Fibroblast of villous mesenchyme (primary cell): ENCODE measurements at places on chromosomes 11 and 22.
A peak's percentile ranks its signal among the peaks of the same experiment; 100 is the strongest.

GRCh38 chr22:27344546-27344945 lies 457.0 kb downstream of the MN1 start:
- no peak for DNase-seq

DNA sequence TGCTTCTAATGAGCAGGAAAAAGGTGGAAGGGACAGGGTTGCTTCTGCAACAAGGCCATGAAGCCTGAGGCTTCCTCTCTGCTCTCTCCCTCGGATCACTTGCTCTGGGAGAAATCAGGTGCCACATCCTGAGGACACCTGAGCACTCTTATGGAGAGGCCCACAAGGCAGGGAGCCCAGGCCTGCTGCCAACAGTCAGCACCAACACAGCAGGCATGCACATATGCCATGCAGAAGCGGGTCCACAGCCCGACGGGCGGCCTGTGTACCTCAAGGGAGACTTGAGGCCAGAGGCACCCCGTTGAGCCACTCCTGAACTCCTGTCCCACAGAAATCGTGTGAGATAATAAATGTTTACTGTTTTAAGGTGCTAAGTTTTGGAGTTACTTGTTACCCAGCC lies 9.5 kb downstream of the TTLL12 start:
- no peak for DNase-seq

DNA sequence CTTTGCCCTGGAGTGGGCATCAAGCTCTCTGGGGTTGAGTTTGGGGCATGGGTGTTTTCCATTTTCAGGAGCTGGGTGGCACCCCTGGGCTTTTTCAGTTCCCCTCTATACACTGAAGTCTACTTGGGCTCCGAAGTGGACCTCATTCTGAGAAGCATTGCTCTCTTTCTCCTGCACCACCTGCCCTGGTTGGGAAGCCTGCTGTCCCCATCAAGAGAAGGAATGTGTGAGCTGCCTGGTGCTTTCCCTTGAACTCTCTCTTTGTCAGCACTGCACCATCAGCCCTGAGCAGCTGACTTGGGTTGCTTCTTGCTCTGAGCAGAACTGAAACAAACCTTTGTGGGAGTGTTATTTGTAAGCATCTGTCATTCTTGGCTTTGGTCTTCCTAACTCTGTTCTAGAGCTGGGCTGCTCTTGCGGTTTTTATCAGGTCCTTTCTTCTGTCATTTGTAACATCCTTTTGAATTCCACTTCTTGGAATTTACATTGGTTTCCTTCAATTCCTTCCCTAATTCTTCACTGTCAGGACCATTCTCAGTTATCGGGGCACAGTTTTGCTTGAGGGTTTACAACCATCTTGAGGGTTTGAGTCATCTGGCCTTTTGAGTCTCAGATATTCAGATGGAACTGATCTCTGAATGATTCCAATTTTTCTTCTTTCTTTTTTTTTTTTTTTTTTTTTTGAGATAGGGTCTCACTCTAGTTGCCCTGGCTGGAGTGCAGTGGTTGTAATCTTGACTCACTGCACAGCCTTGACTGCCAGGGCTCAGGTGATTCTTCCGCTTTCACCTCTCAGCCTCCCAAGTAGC lies 20.5 kb downstream of the UBE2L3 start:
- DNase-seq: peak; percentile 66

DNA sequence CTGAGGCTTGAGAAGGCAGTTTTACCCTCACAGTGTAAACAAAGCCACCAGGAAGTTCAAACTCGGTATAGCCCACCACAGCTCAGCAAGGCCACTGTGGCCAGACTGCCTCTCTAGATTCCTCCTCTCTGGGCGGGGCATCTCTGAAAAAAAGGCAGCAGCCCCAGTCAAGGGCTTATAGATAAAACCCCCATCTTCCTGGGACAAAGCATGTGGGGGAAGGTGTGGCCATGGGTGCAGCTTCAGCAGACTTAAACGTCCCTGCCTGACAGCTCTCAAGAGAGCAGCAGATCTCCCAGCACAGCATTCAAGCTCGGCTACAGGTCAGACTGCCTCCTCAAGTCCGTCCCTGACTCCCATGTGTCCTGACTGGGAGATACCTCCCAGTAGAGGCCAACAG lies 69.7 kb downstream of the TTC28 start:
- no peak for DNase-seq

DNA sequence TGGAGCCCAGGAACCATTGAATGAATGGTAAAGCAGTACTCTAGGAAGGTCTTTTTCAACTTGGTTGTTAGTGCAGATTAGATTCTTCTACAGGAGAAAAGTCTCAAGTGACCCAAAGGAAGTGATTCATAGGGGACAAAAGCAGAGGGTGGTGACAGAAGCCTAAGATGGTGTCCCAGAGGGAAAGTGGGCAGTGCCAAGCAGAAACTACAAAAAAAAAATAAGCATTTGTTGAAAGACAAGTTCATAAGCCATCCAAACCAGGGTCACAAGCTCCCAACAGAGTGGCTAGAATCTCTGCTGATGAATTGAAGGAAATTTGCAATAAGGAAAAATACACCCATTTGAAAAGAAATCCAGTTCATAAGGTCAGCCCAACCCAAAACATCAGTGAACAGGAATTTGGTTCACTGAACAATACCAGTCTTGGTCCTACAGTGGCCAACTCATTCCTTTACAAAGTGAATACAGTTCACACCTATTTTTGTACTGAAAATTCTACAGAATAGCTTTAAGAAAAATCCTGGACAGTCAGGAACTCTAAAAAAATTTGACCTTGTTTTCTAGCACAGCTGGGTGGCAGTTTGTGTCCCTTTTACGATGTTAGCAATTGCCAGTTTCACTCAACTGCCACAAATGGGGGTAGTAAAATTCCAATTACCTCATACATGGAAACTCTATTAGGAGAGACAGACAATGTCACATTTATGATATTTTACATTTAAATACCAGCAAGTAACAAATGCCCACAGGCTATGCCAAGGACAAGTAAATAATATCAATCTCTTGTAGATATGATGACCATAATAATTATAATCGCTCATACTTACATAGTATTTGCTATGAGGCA lies 21.6 kb upstream of the NUP160 start:
- DNase-seq: no peak

GRCh38 chr11:67439321-67440228 lies 2.1 kb upstream of the PTPRCAP start:
- DNase-seq: no peak

DNA sequence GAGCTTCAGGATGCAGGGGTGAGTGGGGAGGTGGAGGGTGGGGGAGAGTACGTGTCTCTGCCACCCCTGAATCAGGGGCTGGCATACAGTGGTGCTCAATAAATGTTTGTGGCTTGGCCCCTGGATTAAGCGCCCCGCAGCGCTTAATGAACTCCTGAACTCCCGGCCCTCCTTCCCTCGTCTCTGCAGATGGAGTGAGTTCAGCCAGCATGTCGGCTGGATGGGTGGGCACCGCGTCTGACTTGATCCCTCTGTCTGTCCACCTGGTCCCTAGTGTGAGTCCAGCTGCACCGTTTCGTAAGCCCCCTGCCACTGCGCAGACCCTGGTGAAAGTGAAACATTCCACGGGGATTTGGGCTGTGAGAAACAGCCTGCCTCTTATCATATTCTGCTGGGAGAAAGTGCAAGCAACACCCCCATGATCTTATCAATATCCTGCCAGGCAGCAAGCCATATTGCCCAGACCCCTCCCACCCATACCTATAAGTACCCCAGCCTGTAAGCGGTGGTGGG lies 12.0 kb upstream of the MRGPRD start:
- no peak for DNase-seq

DNA sequence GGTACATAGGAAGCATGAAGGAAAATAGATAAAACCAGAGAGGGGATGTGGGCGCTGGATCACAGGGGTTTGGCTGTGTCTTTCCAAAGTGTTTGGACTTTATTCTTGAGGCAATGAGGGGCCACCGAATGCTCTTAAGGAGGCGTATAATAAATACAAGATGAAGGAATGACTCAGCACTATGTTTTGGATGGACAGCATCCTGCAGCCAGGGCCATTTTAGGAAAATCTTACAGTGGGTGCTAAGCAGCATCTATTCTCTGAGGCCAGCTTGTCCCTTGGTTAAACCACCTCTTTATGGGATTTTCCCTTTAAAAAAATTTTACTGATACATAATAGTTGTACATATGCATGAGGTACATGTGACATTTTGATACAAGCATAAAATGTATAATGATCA lies 4.3 kb upstream of the LDHA start:
- no peak for DNase-seq

DNA sequence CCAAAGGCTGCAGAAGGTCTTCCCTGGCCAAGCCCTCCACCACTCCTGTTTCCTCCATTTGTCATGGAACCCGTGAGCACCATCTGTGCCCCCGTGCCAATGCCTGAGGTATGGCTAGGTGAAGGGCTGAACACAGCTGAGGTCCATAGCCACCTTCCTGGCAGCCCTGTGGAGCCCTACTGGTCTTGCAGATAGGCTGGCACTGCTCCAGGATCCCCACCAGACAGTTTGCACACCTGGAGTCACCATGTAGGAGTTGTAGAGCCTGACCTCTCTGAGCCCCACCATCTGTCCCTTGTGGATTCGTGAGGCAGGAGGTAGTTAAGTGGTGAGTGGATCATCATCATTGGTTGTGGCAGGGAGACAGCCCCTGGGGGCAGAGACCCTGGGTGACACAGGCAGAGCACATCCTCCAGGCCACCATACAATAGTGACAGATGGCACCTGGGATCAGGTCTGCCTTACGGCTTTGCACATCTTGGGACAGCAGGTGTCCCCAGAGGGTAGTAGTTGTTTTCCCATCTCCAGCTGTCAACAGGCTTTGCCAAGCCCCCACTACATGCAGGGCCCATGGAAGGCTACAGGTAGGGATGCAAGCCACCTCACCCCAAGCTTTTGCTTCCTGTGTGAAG lies 52.5 kb upstream of the SUSD2 start:
- DNase-seq: no peak

- no peak for DNase-seq
These were observed 18.2 kb downstream of the EPS8L2 start for GRCh38 chr11:724049-724777.

DNA sequence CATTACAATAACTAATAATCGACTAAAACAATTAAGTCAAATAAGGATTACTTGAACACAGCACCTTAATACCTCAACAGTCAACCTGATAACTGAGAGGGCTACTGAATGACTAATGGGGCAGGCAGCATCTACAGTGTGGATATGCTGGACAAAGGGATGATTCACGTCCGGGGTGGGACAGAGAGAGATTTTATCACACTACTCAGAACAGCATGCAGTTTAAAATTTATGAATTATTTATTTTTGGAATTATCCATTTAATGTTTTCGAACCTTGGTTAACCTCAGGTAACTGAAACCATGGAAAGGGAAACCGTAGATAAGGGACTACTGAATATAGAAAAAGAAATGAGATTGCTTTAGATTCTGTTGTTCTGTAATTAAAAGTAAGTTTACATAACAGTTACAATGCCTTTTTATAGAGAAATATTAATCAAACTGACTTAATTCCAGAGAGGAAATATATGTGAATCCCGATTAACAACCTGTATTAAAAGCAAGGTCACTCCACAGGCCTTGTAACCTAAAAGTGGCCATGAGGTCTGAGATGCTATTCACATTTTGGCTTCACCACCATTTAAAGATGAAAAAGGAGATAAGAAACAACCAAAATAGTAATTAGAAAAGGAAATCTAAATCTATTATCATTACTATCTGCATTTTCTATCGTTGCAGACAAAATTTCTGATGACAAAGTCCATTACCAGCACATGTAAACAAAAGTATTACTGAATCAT lies 119.0 kb upstream of the TP53AIP1 start:
- DNase-seq: peak; percentile 70

GRCh38 chr11:92225125-92225567 lies 528 bp downstream of the FAT3 start:
- DNase-seq: no peak

DNA sequence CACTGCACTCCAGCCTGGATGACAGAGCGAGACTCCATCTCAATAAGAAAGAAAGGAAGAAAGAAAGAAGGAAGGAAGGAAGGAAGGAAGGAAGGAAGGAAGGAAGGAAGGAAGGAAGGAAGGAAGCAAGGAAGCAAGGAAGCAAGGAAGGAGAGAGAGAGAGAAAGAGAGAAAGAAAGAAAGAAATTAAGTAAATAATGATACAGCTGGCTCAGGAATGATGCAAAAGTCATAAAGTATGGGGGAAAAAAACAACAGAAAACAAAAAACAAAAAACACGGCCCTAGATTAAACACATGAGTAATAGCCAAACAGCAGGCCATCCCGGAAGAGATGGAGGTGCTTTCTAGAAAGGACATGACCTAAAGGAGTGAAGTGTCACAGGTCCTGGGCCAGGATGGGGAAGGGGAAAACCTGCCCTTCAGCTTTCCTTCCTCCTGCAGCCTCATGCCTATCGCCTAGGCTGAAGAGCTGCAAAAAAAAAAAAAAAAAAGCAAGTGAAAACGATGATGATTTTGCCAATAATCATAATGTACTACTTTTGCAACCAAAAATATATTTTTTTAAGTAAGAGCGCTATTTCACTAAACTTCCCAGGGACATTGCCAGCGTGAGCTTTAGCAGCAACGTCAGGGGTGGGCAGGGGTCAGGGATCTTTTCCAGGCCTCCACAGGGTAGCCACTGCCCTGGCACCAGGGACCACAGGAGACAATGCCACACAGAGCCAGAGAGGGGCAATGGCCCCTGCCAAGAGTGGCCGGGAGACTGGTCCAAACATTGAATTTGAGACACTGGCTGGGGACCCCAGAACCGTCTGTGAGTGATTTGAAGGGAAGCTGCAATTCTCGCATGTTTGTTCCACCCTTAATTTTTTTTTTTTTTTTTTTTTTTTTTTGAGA lies 28.2 kb upstream of the TMPRSS4 start:
- peak; percentile 1 for DNase-seq
